ENCODE measurements at places on chromosomes 4 and X.

GRCh38 chrX:117835034-117835433 lies 281.6 kb downstream of the KLHL13 start:
- no peak for DNase-seq

- no peak for DNase-seq
Observed at GRCh38 chrX:1493412-1493811, 40.7 kb upstream of the ASMTL start.

DNA sequence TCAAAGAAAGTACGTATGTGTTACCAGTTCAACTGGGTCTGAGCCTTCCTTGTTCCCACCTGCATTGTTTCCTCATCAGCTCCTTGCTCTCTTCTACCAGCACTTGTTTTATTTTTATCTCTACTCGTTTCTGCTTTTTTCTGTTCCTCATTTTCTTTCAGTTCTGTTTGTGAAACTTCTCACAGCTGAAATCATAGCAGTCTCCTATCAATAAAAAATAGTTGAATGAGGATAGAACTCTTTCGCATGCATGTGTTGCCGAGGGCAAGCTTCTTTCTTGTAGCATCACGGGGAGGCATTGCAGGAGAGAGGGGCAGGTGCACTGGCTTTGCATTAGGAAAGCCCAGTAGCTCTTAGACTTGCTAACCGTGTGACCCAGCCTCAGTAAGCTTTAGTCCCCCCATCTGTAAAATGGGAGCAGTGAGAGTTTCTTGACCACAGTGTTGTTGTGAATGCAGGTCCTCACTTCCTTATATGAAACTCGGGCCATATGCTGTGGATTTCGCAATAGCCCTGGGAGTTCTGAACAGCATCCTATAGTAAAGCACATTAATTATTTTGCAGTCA lies 24.7 kb downstream of the OFD1 start:
- DNase-seq: no peak

GRCh38 chr4:161252520-161253141 lies 911.2 kb downstream of the FSTL5 start:
- DNase-seq: no peak

DNA sequence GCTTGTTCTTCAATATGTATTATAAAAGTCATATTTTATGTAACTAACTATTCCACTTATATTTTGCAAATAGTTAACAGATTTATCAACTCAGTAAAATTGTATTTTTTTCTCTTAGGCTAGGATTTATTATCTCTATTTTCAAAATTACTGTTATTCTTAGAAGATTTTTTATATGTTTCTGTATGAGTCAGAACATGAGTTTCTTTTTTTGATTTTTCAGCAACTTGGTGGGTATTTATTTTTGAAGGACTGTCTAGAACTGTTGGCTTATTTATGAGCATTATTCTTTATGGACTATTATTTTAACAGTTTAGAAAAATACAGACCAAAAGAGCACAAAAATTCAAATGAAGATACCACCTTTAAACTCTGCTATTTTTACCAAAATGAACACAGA lies 6.8 kb downstream of the AIMP1 start:
- DNase-seq: no peak

DNA sequence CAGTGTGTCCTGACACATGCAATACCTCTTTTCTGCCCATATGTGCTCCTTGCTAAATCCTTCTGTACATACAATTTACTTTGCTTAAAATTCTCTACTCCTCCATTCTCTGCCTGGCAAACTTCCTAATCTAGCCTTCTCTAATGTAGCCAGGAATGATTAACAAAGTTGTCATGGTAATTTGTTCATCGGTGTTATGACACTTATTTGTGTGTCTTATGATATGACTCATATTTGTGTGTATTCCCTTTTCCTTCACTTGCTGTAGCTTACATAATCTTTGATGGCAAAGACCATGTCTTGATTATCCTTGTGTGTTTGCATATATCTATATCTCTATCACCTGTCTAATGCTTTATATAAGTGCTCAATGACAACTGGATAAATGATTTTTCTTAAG lies 133.3 kb downstream of the COL25A1 start:
- DNase-seq: no peak

- DNase-seq: no peak
Observed at GRCh38 chr4:17448689-17449088, 63.2 kb downstream of the QDPR start.

DNA sequence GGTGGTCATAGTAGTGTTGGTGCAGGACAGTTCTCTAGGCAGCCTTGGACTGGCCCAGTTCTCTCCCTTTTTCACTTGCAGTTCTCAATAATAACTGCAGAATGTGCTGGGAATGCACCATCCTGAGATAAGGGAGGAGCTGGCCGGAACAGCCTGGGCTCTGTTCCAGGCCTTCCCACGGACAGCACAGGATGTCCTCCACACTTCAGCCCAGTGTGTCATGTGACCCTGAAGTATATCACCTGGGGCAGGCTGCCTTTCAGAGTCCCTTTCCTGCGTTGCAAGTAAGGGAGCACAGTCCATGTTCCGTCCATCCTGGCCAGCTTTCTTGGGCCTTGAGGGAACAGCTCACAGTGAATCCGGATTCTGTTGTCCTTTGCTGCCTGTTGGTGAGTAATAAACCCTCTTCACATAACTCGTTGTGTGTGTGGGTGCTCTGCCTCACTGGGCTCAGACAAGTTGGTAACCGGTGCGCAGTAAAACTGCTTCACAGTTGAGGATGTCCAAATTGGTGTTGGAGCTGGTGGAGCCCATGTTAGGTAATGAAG lies 32.3 kb upstream of the BBS12 start:
- no peak for DNase-seq

- no peak for DNase-seq
Observed at GRCh38 chrX:117989512-117989911, 127.1 kb downstream of the KLHL13 start.

DNA sequence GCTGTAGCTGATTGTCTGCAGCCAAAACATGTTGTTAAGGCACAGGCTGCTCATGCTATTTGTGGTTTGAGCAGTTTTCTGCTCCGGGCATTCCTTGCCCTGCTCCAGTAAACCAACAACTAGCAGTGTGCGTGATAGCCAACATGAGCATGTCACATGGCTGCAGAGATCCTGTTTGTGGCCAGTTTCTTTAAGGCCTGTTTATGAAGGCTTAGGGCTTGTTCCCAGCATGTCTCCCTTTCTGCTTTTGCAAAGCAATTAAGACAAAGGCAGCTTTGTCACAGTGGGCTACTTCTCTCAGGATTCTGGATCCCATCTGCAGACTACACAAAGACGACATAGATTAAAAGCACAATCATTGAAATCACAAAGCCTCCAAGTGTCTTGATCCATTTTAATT lies 160.5 kb downstream of the ZNF518B start:
- no peak for DNase-seq

- DNase-seq: no peak
Observed at GRCh38 chr4:179182741-179183140, 1740.5 kb upstream of the AGA start.

DNA sequence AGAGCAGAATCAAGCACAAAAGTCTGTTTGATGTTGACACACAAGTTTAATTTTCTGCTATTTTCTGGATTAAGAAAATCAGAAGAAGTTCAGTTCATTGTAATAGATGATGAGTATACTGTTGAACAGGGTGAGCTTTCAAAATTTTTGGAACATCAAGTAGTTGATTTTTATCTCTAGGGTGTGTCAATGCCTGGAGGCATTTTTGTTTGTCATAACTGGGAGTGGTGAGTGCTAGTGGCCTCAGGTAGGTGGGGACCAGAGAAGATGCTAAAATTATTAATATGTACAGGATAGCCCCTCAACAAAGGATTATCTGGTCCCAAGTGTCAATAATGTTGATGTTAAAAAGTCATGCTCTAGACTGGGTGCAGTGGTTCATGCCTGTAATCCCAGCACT lies 279.7 kb upstream of the GNPDA2 start:
- DNase-seq: no peak

DNA sequence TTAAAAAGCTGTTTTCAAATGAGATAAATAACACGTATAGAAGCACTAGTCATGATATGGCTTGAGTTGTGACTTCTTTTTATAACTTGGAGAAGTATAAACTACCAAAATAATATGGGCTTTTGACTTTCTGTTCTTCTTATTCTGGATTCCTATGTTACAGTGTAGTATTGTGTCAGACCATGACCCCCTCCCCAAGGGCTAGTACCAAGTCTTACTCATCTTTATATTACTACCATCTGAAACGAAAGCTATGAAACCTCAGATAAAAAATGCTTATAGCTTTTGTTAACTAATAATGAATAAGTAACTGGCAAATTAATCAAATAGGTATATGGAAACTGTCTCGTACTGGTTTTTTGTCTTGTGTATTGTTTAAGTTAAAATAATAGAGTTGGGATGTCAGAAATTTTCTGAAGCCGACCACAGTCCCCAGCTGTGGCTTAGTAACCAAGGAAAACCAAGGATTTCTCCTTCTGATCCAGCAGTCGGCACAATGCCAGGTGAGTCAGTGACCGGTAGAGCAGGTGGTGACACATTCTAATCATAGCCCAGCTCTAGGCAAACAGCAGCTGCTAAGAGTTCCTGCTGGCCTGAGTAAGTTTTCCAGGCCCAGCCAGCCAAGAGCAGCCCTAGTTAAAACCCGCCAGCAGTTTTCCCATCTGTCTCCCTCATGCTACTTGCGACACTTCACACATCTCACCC lies 163.3 kb upstream of the PRDX4 start:
- no peak for DNase-seq

DNA sequence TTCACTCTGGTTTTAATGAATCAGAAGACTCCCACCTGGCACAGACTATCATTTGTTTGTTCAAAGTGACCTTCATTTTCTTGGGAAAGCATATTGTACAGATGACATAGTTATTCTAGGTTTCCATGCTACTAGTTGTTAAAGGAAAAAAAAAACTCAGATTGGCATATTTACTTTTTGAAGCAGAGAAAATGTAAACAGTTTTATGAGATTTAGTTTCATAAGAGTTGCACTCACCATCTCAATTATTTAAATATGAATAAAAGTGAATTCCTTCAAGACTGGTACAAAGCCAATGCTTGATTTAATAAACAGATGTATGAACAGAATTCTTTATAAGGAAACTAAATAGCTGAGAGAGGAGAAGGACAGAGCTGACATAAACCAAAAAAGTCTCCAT lies 280.3 kb upstream of the UGT8 start:
- DNase-seq: no peak

DNA sequence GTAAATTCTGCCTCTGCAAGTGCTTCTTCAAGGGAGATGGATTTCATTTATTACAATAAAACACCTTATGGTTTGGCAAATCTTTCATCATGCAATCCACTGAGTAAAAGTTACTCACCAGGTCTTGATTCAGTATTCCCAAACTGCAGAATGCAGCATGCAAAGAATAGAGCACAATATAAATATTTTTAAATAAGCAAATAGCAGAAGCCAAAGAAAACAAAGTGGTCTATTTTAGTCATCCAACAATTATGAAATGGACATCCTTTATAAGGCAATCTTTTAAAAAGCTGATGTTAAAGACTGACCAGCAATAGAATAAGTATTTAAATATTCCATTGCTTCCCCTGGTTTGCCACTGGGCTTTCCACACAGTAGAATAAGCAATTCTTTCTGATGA lies 59.5 kb downstream of the SLC39A8 start:
- DNase-seq: no peak

DNA sequence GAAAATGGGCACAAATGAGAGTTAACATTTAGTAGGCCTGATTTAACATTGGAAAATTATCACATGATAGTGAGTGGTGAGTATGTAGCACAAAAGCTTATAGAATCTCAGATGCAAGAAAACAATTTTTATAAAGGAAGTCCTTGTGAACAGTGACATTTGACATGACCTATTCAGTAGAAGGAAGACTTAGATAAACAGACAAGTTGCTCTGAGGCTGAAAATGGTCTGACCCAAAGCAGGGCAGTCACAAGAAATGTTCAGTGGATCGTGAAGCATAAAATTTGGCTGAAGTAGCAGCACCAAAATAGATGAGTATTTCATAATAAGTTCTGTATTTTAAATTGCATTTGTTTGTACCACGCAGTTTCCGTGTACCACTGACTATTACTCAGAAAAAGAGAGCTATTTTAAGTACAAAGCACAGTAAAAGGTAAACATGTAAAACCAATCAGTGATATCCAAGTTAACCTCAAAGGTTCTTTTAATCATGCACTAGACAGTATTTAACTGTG lies 605.7 kb upstream of the PABPC4L start:
- no peak for DNase-seq

All from T-helper 9 cell (primary cell).